ENCODE measurements at places on chromosomes 11 and 22. TPM values are rescaled to one million over a fixed set of nuclear protein-coding genes. Genes with fewer than 3 reads are reported as not detected.

DNA sequence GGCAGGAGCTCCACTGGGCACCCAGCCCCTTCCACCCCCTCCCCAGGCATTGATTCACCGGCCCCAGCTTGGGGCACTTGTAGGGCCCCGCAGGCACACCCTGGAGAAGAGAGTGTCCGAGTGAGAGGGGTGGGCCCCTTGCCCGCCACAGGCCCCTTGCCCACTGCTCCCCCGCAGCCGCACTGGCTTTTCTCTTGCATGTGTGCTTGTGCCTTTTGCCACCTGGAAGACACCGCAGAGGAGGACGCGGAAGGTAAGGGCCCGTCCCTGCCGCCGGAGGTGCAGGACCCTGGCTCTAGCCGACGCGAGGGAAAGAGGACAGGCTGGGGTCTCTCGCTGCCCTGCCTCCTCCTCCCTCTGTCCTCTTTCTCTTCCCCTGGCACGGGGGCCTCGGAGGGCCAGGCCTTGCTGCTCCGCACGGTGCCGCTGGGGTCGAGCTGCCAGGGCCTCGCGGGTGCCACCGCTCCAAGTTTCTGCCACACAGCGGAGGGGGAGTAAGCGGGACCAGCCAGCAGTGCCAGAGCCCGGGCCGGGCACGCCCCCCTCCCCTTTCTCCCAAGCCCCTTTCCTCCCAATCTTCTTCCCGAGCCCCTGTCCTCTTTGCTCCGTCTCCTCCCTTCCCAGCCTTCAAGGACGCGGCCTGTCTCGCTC, 9.5 kb downstream of the TNNT3 start:
- DNase-seq: peak; percentile 54

GRCh38 chr11:66340596-66341501, 4.1 kb downstream of the BRMS1 start:
- DNase-seq: peak; percentile 54

The NAALAD2 gene
- 4.0 TPM for total RNA-seq

- peak; percentile 57 for DNase-seq
Observed at GRCh38 chr11:2940147-2940920, 11.1 kb upstream of the PHLDA2 start.

DNA sequence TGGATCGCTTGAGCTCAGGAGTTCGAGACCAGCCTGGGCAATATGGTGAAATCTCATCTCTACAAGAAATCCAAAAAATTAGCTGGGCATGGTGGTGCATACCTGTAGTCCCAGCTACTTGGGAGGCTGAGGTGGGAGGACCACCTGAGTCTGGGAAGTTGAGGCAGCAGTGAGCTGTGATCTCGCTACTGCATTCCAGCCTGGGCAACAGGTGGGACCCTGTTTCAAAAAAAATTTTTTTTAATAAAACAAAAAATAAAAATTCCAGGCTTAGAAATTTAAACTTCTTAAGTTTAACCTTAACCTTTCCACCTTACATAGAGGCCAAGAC, 21.2 kb downstream of the CLMP start:
- no peak for DNase-seq

DNA sequence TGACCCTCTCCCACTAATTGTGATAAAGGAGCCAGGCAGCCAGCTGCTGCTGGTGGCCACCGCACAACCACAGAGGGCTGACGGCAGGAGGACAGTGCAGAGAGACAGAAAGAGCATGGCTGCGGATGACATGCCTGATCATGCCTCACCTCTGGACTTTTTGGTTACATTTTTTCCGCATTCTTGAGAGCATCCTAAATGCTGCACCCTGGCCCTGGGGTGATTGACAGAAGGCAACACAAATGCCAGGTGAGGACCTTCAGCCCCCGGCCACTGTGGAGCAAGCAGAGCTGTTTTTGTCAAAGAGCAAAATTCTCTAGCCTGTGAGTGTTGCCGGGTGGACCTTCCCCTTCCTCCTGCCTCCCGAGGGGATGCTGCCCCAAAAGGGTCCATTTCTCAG, 78.5 kb downstream of the RPS6KA4 start:
- peak; percentile 22 for DNase-seq

DNA sequence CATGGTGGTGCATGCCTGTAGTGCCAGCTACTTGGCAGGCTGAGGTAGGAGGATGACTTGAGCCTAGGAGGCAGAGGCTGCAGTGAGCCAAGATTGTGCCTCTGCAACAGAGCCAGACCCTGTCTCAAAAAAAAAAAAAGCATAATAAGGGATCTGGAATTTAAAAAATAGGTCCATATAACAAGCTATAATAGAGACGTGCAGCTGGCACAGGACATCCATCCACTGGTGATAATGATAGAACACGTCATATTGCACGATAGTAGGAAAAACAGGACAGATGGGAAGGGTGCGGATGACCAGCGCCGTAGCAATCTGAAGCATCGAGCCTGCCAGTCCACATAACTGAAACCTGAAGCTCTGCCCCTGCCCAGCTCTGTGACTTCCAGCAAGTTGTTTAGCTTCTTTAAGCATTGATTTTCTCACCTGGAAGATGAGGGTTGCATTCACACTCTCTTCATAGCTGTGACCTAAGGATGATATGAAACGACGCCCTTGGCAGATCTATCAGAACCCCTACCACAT, 60.3 kb upstream of the PRODH start:
- no peak for DNase-seq

DNA sequence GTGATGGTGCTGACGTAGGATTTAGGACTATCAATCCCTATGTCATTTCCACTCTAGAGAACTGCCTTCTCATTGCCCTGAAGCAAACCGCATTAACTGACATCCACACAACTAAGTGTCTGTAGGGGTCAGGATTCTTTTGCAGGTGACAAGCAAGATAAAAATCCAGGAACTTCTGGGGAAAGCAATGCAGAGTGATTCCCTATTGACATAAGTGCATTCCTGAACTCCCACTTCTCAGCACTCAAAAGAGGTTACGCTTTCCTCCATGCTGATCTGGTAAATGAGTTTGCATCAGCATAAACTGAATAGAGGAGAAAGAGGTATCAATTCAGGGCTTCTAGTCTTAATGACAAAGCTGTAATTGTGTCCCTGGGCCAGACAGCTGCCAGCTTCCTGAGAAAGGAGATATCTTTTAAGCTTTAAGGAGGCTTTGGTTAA, 224.6 kb upstream of the ISX start:
- DNase-seq: peak; percentile 37

DNA sequence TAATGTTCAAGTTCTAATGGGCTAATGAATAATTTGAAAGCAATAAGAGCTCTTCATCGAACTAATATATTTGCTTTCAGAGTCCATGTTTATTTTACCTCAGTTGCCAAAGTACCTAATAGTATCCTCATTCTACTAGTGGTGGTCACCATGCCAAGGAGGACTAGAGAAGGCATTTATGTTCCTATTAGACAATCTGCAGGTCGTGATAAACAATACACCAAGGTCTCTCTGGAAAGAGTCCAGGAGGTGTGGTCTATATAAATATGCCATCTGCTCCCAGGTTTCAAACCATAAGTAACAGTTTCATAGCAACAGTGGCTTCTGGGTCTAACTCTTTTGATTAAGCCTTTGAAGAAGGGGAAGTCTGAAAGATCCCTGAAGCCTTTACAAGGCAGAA, 42.9 kb downstream of the ARFGAP3 start:
- DNase-seq: no peak

The GAL3ST3 gene
- 23.1 TPM for total RNA-seq

The CHADL gene
- total RNA-seq: 0.33 TPM
